ENCODE measurements at places on chromosomes 6 and 20.

DNA sequence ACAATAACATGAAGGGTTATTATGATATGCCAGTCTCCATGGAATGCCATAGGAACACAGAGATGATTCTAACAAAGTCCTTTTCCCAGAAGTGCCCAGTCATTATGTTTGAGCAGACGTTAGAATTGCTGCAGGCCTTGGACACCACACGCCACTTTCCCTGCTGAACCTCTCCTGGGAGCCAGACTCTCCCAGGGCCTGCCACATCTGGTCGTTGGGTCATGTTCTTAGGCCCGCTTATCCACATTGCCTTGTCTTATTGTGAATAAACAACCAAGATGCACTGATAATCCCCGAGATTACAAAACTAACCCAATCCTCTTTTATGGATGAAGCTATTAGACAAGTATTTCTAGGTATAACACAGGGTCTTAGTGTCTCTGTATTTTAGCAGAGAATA, 276.5 kb upstream of the CITED2 start:
- DNase-seq = no peak

DNA sequence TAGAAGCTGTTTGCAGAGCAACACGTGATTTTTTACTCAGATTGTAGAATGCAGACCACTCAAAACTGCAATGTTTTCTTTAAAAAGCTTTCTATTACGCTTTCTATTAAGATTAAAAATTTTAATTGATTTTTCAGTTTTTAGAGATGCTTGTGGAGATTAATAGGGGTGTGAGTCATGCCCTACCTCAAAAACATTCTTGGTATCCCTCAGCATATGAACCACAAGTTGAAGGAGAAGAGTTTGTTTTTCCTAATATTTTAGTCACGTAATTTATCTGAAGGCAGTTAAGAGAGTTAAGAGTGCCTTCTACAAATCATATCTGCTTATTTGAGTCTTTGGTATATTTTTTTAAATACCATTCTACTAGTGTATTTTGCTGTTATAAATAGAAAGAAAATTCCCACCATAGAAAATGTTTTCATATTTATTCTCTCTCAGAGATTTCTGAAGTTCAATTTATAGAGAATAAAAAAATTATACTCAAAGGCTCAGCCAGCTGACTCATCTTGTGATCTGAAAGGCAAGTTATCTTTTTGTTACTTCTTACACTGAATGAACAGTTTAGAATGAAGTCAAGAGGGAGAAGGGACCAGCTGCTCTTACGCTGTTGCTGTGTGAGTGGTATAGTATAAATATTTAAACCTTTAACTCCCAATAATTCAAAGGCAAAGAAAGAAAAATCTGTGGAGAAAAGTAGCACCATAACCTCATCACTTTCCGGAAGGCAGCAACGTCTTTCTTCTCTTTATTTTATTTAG, 7.6 kb downstream of the RIPOR2 start:
- DNase-seq = no peak

DNA sequence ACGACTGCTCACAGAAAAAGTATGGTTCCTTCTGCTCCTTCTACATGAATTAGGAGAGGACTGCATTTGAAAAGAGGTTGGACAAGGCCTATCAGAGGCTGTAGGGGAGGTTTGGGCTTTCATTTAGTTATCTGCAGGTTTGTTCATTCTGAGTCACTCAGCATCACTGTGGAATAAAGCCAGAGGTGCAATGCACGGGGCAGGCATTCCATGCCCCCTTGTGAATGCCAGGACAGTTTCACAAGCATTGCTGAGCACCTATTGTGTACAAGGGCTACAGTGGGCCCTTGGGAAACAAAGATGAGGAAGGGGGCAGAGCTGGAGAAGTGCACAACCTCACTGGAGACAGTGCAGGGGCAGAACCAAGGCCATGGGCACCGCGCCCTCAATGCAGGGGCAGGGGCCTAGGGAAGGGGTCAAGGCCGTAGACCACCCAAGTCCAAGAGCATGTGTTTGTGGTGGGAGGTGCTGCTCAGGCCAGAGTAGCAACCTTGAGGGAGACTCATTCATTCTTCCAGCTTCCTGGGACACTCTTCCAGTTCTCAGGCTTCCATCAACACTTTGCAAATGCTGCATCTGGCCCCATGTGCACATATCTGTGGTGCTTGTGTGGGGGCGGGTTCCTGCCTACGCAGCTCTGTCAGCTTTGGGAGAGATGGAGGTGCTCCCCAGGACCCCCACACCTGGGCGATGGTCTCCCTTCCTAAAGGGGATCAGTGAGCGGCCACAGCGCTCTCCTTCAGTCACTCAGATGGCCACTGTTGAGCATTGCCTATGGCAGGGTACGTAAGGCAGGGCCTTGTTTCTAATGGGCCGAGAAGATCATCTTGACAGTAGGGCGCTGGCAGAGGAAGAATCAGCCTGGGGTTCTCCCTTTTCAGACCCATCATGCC, 204.5 kb downstream of the SYNDIG1 start:
- DNase-seq = no peak

- no peak for DNase-seq
Observed at GRCh38 chr20:7490288-7490687, 450.0 kb downstream of the HAO1 start.

GRCh38 chr20:54435015-54435414, 40.4 kb upstream of the DOK5 start:
- DNase-seq = no peak

All from left forelimb (tissue), 1 donor.